A549 treated with ZK216348 at 1 μM for 4 hours (cell line): ENCODE measurements at places on chromosomes 2 and 18. TPM values are rescaled to one million over a fixed set of nuclear protein-coding genes. Genes with fewer than 3 reads are reported as not detected.

The PUS10 gene
- 2.4 to 3.6 TPM (median 2.6 TPM) in 5 replicates for total RNA-seq

The VWC2L gene
- not detected in 5 replicates for total RNA-seq

The DPP4 gene
- 0.27 to 0.79 TPM (median 0.60 TPM) in 5 replicates for total RNA-seq

The DSG2 gene
- 36.3 to 69.7 TPM (median 60.3 TPM) in 5 replicates for total RNA-seq

The SERPINB7 gene
- total RNA-seq = 1.4 to 2.9 TPM (median 2.5 TPM) in 5 replicates

The ANKRD29 gene
- total RNA-seq = 14.5 to 18.0 TPM (median 16.7 TPM) in 5 replicates
